ENCODE measurements at places on chromosomes 7 and 10. TPM values are rescaled to one million over a fixed set of nuclear protein-coding genes. Genes with fewer than 3 reads are reported as not detected.
A peak's percentile ranks its signal among the peaks of the same experiment; 100 is the strongest.

- peak; percentile 46 for DNase-seq
These were observed 24.9 kb downstream of the BEND7 start for GRCh38 chr10:13503745-13504463.

- peak; percentile 86 for DNase-seq
These were observed 106.2 kb downstream of the PLXDC2 start for GRCh38 chr10:19922236-19922963.

Gene CYP3A5
- 3.7 TPM for total RNA-seq

GRCh38 chr10:520402-520787, 169.1 kb downstream of the DIP2C start:
- peak; percentile 79 for DNase-seq

GRCh38 chr7:78222001-78222751, 423.6 kb downstream of the PHTF2 start:
- no peak for DNase-seq
